Skin of body (tissue), 3 donors: ENCODE measurements at places on chromosomes 6 and 20.

- DNase-seq, result no peak
Observed at GRCh38 chr6:142842418-142843261, 102.3 kb downstream of the HIVEP2 start.

GRCh38 chr6:21046276-21046675 lies 512.0 kb downstream of the CDKAL1 start:
- no peak for DNase-seq

DNA sequence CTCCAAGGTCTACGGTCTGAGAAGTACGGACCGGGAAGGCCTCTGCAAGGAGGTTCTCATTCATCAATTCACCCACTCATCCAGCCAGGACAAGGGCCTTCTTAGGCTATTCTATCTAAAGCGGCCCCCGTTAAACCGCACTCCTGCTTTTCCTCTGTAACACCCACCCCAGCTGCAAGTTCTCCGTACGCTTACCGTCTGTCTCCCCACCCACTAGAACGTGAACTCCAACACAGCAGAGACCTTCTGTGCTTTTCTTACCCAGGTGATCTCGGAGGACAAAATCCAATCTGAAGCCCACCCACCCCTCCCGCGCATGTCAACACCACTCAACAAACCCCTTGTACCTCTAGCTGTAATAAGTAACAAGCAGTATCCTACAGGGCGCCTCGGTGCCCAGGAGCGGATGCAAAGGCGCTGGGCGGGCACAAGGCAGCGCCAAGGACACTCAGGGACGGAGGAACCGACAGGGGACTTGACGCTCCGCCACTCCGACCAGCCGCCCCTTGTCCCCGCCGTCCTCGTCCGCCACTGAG lies 351 bp downstream of the AURKA start:
- DNase-seq, result no peak

DNA sequence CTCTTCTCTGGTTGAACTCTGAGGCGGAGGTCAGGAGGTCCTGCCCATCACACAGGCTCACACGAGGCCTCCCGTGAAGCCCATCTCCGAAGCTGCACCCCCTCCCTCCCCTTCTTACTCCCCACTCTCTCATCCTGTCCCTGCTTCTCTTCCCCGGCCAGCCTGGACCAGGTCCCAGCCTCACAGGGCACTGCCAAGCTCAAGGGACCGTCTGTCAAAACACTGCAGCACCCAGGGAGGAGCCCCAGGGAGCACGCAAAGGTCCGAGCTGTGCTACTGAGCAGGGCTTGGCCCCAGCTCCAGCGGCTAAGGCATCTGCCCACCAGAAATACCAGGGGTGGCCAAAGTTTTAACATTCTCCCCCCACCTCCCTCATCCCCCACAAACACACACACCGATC lies 70.0 kb downstream of the PSMG4 start:
- DNase-seq, result no peak

GRCh38 chr6:158010591-158011477 lies 29.2 kb downstream of the SYNJ2 start:
- DNase-seq, result no peak

- DNase-seq, result no peak
Observed at GRCh38 chr6:84521511-84521910, 242.9 kb downstream of the TBX18 start.

GRCh38 chr6:15145821-15146220 lies 100.0 kb upstream of the JARID2 start:
- no peak for DNase-seq

DNA sequence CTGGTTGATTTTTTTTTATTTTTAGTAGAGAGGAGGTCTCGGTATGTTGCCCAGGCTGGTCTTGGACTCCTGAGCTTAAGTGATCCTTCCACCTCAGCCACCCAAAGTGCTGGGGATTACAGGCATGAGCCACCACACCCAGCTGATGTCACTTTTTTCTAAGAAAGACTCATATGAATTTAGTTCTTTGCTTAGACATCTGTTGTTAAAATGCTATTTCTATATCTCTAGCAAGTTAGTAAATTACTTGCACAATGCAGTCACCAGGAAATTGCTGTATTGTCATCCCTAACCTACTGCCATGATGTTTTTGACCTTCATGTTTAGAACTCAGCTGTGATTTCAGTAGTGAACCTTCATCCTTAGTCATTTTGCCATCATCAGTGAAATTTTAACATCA lies 5.7 kb downstream of the KDM1B start:
- DNase-seq, result no peak

DNA sequence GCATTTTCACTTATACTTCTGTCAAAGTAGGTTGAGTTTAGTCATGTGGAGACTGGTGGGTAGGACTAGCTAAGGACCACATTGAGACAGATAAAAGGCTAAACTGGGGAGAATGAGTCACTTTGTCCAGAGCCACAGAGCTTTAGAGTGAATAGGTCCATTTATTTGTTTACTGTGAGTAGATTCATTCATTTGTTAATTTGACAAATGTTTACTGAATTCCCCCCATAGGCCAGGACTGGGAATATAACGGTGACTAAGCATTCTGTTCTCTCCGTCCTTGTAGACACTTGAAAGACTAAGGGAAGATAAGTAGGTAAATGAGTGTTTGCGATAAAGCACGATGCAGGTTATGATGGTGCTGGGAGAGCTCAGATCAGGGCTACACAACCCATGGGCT lies 699.7 kb upstream of the ID4 start:
- no peak for DNase-seq

DNA sequence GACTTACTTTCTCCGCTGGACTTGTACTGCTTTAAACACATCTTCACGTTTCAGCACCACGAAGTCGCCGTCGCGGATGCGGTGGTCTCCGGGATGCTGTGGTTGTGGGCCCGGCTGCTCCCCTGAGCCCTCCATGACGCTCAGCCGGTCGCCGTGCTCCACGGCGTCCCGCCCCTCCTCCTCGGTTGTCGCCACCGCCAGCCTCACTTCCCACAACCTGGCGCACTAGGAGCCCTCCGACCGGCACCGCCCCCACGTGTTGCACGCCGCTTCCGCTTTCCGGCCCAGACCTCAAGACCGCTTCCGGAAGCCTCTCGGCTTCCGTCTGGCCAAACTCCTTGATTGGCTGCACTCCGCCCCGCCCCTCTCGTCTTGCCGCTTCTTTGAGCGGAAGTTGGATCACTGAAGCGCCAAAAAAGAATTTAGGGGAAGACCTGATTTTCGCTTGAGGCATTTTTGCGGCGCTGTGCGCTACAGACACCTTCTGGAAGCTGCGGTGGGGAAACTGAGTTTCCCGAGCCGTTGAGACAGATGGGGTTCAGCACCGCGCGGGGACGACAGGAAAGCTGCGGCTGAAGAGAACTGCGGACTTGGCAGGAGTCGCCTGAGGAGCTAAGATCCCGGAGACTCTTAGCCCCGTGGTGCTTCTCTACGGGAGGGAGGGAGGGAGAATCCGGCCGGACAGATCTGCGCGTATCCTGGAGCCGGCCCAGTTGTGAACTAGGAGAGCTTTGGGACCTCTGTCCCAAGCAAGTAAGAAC lies at the start of the genes MCM8 and TRMT6:
TSS of gene MCM8 (plus strand) at position 382 of the 761 bp plus-strand sequence. CDS start 1,364 bp downstream, outside the sequence.
TSS of gene TRMT6 (minus strand) at position 263 of the 761 bp plus-strand sequence. CDS start at position 135, 128 bp downstream.
- DNase-seq, result peak; percentile 92

DNA sequence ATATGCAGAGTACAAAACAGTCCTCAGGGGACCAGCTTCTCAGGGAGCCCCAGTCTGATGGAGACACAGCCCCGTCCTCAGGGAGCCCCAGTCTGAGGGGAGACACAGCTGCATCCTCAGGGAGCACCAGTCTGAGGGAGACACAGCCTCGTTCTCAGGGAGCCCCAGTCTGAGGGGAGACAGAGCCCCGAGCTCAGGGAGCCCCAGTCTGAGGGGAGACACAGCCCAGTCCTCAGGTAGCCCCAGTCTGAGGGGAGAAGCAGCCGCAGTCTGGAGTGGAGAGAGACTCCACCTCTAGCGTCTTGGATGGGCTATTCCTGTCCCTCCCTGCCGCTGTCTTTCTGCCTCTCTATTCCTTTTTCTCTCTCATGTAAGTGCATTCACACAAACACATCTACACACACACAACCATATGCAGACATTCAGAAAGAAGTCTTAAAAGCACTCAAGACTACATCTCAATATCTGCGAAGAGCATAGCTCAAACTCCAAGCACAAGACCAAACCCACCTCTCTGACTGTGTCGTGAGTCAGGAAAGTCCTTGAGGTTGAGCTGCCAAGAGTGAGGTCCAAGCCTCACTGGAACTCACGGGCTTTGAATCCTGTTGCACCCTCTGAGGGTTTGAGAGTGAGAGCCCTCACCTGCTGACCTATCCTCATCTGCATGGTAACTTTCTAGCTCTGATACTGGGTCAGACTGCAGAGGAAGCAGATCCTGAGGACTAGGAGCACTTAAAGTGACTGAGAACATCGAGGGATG lies 53.1 kb upstream of the SAYSD1 start:
- DNase-seq, result no peak

GRCh38 chr6:43123461-43124314 lies 47.4 kb upstream of the SRF start:
- DNase-seq, result peak; percentile 58

GRCh38 chr20:55271371-55271770 lies 733.9 kb downstream of the CBLN4 start:
- DNase-seq, result no peak

DNA sequence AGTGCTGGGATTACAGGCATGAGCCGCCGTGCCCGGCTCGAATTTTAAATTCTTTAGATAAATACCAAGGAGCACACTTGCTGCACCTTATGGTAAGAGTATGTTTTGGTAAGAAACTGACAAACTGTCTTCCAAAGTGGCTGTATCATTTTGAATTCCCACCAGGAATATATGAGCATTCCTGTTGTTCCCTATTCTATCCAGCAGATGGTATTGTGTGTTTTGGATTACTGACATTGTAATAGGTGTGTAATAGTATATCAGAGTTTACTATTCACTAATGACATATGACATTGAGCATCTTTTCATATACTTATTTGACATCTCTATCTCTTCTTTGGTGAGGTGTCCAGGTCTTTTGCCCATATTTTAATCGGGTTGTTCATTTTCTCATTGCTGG lies 40.5 kb downstream of the TGM6 start:
- no peak for DNase-seq

DNA sequence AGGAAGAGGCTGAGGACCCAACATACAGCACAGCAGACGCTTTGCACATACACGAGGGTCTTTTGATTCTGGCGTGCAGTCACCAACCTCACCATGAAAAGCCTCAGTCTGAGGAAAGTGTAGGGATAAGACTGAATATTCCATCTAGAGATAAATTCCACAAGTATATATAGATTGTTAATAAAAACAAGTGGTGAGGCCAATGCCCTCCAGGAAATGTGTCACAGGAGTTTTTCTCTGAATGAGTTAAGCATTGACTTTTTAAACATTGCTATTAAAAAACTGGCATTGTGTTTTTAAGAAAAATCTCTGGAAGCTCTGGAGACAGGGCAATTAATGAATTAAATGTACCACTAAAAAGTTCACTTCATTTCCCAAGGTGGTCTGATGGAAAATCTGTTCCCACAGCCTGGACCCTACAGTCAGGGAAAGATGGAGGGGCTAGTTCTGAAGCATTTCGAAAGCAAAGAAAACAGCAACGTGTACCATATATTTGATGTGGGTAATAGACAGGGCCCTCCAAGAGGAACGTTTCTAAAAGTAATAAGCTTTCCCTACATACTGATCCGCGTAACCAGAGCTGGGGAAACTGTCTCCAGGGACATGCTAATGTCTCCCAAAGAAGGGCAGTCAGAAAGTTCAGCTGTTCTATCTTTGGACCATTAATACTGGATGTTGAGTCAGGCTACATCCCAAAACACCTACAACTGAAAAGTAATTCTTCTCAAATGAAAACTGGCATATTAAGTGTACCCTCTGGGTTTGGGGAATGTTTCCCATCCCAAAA lies 301.1 kb downstream of the FOXC1 start:
- DNase-seq, result no peak

GRCh38 chr20:60057123-60057865 lies 99.1 kb downstream of the CDH26 start:
- DNase-seq, result peak; percentile 49

DNA sequence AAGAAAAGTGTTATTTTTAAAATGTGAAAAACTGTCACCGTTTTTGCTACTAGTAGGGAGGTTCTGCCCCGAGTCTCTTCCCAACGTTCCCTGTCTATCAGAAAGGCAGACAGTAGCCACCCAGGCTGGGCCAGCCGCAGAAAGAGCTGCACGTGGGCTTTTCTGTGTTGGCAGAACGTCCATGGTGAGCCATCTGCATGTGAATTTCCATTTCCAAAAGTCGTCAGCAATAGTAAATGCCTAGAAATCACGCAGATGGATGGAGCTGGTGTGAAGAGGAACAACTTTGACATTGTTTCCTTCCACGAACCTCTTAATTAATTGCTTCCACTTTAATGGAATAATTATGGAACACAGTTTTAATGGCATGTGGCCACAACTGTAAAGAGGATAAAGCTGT lies 97.5 kb downstream of the FAM120B start:
- no peak for DNase-seq
